ENCODE measurements at places on chromosomes 16 and 17.

GRCh38 chr17:69228018-69228417 lies 606 bp downstream of the ABCA10 start:
- no peak for DNase-seq

- DNase-seq: no peak
Observed at GRCh38 chr16:11315510-11315909, 29.7 kb upstream of the RMI2 start.

GRCh38 chr16:70250748-70251628 lies 752 bp downstream of the EXOSC6 start:
- no peak for DNase-seq

- no peak for DNase-seq
Observed at GRCh38 chr16:70393662-70394061, 45.2 kb downstream of the ST3GAL2 start.

DNA sequence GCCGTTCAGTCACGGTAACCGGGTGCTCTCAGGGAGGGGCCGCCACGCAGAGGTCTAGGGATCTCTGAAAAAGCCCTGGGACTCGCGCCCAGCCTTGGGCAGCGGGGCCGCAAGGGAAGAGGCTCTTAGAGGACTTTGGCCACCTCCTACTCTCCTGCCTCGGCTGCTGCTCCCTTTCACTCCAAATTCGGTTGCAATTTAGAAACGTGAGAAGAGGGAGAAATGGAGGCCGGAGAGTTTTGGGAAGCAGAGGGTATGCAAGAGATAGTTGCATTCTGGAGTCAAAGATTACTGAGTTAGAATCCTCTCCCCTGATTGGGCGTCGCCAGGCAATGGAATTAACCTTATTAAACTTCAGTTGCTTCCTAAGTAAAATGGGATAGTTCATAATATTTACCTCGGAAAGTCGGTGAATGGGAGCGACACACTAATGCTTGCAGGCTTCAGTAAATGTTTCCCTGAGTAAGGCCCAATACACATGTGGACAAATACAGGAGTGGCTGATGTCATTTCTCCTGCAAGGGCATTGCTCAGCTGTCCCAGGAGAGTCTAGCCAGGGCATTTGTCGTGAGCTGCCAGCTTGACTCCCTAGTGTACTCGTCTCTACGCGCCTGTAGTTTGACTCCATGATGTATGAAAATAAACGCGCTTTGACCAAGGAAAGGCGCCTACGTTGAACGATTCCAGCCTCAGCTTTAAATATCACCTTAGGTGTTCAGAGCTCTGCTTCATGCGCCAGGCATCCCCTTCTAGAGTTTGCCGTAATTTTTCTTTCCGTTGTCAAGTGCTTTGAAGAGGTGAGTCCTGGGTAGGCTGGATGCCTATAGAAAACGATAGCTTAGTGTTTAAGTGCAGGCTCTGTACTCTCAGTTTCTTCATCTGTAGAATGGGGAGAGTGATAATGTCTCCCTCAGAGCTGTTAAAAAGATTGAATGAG lies 667 bp downstream of the OGFOD1 start:
- no peak for DNase-seq

DNA sequence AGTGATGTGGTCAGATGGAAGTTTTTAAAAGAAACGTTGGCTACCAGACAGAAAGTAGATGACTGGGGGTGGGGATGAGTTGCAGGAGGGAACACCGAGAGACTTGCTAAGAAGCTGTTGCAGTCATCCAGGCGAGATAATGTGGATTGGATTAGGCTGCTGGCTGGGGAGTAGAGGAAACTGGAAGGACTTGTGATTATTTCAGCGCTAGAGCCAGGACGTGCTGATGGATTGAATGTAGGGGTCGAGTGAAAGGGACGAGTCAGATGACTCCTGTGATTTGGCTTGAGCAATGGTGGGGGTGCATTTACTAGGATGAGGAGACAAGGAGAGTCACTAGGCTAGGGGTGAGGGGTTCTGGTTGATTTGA lies 88.5 kb downstream of the CLEC16A start:
- DNase-seq: no peak

- no peak for DNase-seq
Observed at GRCh38 chr17:40363111-40363827, 1.3 kb downstream of the GJD3 start.

DNA sequence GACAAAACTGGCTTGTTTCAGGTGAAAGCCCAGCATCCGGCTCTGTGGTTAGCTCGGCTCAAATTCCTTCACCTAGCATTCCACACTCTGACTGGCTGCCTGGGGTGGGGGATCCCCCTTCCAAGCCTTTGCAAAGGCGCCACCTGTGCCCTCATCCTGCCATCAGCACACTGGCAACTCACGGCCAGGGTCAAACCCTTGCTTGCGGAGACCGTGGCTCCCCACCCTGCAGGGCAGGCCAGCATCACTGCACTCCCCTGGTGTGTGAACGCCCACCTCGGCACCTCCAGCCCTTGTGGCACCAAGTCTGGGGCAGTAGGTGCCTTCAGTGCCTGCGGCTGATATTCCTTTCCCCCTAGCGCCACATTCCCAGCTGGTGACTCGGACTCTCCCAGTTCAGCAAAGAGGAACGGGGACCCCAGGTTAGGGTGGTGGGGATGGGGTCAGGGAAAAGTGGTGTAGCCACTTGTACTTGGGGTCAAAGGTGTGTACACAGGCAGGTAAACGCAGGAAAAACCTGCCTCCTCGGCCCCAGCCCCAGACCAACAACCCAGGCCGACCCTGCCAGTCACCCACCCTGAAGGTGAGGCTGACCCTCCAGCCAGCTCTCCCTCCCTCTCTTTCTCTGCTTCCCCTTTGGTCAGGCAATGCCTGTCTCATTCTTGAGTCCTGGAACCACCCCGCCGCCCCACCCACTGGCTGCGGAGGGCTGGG lies 1.1 kb downstream of the FLII start:
- DNase-seq: no peak

- no peak for DNase-seq
Observed at GRCh38 chr16:12752159-12752558, 51.5 kb downstream of the CPPED1 start.

DNA sequence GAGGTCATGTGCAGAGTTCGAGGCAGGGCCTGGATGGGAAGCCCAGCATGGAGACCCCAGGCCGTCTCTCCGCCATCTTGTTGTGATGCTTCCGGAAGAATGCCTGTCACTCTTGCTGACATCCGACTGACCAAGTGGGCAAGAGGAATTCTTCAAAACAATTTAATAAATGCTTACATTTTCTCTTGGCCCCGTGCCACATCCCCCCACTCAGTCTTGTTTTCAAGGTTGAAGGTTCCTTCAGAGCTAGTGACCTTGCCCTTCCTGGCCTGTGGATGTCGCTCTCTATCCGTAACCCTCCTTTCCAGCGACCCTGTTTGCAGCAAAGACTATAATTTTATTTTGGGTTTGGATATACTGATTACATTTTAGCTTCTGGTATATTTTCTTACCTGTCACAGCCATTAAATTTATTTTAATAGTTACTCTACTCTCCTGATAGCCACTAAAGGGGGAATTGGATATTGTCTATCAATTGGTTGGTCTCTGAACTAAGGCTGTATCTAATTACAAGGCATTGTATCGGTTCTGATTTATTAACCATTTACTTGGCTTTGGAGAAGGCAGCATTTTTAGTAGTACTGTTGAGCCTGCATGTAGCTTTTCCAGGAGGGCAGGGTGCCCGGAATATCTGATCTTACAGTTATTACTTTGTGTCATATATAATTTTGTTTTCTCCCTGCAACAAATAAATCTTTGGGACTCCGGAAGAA lies 264.5 kb downstream of the WWOX start:
- DNase-seq: no peak

DNA sequence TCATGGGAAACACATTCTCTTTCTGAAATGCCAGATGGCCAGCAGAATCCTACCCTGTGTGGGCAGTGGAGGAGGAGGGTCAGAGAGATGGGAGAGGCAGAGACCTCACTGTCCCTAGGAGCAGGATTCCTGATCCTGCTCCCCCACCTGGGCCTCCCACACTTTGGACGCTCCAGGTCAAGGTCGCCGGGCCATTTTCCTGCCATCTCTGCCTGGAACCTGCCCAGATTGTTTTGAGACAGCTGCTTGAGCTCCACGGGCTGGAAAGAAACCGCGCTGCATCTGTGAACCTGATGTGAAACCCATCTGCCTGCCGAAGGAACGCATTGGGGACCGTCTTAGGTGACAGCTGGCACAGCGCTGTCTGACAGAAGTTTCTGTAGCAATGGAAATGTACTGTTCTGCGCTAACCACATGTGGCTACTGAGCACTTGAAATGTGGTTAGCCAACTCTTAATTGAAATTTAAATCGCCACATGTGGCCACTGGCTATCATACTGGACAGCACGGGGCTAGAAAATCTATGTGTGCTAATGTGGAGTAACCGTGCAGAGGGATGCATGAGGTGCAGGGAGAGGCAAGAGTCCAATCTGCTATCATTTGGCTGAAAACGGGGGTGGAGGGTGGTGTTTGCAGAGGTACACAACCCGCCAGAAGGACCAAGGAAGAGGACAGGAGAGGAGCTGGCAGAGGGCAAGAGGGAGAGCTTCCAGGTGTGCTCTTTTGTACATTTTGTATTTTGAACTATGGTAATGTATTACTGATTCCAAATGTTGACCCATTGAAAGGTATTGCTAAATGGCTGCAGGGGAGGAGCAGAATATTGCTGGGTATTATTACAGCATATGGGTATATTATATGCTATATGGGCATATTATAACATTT lies 15.4 kb upstream of the NUBP1 start:
- no peak for DNase-seq

DNA sequence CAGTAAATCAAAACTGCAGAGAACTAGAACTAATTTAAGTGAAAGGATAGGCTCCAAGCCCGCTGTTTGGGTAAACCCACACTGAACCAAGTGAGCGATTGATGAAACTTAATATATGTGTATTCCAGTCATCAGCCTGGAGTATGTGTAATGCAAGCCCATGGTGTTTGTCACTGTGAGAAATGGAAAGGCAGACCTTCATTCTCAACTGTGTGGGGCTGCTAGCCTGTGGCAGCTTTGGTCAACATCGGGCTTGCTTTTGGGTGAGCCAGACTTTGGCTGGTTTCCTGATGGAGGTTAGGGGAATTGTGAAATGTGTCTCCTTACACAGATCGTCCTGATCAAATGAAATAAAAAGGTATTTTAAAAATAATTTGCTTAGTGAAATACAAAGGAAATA lies 279.9 kb downstream of the IRX3 start:
- no peak for DNase-seq

DNA sequence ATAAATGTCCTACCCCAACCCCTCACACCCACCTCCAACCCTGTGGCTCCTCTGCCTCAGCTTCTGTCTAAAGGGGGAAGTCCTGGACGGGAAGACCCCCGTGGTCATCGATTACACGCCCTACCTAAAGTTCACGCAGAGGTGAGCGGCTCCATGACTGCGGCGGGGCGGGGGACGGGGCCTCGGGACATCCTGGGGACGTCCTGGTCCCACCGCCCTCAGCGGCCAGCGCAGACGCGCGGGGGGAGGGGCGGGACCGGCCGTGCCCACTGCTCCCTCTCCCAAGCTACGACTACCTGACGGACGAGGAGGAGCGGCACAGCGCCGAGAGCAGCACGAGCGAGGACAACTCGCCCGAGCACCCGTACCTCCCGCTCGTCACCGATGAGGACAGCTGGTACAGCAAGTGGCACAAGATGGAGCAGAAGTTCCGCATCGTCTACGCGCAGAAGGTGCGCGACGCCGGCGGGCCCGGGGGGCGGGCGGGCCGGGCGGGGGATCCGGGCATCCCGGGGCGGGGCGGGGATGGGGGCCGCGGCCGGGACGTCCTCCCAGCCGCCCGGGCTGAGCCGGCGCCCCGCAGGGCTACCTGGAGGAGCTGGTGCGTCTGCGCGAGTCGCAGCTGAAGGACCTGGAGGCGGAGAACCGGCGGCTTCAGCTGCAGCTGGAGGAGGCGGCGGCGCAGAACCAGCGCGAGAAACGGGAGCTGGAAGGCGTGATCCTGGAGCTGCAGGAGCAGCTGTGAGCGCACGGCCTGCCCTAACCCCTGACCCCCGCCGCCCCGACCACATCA lies 6.7 kb downstream of the RUNDC3A start:
- DNase-seq: no peak

DNA sequence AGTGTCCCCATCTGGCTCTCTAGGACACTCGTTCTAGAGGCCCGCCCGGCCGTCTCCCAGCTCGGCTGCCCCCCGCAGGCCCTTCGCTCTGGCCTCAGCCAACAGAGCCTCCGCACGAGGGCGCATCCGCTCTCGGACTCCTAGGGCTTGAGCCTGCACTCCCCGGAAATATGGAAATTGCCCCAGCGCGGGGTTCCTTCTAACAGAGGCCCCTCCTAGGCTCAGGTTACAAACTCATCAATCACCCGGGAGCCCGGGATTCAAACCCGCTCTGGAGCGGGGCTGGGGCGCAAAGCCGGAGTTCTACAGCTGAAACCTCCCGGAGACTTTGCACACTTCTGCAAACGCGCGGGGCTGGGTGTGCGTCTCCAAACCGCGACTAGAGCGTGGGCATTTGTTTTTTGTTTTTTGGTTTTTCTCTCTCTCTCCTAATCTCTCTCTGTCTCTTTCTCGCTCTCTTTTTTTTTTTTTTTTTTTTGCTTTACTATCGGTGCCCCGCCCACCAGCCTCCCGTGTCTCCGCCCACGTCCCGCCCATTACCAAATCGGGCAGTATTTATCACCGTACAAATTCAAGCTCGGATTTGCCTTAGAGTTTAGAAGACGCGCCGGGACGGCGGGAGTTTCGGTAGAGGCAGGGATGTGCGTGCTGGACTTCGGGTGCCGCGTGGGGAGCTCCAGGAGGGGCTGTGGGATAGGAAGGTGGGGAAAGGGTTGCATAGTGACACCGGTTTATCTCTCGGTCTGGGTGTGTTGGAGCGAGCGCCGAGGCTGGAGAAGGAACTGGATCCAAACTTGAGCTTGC lies 2.4 kb upstream of the FOXL1 start:
- no peak for DNase-seq

- peak; percentile 79 for DNase-seq
Observed at GRCh38 chr17:82320956-82321927, 3.8 kb upstream of the CD7 start.

DNA sequence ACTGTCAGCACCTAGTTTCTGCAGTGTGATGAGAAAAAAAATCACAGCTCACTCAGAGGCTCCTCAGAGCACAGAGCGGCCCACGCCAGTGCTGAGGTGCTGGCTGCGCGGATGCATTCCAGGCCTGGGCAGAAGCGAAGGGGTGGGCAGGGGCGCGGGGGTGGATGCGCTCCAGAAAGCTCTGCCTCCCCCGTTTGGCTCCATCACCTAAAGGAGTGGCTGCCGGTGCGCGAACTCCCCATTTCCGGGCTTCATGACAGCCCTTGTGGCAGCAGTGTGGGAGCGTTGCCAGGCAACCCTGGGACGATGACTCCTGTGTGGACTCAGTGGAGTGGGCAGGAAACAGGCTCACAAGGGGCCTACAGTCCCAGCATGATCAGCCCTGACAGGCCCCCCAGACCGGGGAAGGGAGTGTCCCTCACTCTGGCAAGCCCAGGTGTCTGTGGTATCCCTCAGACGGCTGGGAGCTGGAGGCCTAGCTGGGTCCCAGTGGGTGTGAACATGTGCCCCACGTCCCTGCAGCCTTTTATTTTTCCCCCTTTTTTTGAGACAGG lies 32.8 kb upstream of the NUDT16L1 start:
- DNase-seq: peak; percentile 29

Measured in activated CD4-positive, alpha-beta T cell treated with anti-CD3 and anti-CD28 coated beads for 1 hour (primary cell).